ENCODE measurements at places on chromosomes 5 and 9.

GRCh38 chr9:87873607-87874303, 8.9 kb upstream of the SPATA31E1 start:
- no peak for DNase-seq

GRCh38 chr5:67530609-67531255, 334.1 kb upstream of the CD180 start:
- peak; percentile 21 for DNase-seq

DNA sequence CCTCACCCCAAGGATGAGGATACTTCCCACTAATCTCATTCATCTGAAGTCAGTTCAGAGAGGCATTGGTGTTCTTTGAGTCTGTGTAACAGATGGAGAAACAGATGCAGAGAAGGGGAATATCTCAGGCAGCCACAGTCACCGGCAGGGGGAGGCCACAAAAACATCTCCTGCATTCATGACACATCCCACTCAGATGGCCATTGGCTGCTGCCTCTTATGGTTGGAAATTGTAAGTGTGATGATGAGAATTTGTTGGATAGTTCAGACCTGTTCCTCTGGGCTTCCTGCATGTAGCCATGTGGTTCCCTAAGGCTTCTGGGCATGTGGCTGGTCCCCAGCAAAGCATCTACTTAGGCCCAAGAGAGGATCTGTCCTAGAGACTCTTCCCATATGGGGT, 45.9 kb upstream of the GABRP start:
- DNase-seq: no peak

GRCh38 chr9:98318834-98319478, 63.5 kb upstream of the TBC1D2 start:
- DNase-seq: peak; percentile 71

DNA sequence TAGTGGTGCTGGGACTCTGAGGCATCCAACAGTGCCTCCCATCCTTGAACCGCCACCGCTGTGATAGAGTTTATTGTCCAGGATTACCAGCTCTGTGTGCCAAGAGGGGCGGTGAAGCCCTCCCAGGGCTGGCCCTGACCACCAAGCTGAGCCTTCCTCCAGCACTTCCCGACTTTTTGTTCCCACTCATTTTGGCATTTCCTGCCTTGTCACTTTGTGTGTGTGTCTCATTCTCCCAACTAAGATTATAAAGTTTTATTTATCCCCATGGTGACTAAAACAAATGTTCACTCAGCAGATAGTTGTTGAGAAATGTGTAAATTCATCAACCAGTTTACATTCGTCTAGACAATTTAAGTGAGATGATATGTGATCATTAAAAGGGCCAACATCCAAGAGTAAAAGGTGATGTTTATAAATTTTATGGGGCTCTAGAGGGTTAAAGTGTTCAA, 2.5 kb downstream of the F2R start:
- peak; percentile 71 for DNase-seq

DNA sequence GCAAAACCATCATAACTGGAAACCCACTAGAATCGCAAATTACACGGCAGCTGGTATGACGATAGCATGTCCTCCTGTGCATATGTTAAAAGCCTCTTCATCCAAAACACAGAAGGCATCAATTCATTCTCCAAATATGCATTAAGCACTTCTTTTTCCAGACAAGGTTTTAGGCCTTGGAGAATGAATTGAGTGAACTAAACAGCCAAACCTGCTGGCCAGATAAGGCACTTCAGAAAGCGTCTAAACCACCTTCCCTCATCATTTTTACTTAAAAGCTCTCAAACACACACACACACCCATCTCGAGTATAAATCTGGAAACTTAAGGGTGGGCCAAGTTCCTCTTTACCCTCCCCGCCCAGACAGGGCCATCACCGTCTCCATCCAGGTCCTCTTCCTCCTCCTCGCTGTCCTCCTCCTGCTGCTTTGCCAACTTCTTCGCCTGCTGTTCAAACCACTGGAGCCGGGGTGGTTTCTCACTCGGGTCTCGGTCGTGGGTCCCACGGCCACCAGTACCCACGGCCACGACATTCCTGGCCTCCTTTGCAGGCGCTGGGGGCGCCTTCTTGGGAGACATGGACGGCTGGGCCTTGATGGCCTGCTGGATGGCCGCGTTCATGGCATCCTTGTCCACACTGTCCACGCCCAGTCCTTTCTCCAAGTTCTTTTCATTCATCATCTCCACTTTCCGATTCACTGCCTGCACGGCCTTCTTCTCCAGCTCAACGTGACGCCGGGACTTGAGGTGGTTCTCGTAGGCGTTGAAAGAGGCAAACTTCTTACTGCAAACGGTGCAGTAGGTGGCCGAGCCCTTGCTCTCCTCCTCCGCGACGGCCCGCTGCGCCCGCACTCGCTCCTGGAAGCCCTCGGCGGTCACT, 696 bp downstream of the ZNF622 start:
- peak; percentile 9 for DNase-seq

DNA sequence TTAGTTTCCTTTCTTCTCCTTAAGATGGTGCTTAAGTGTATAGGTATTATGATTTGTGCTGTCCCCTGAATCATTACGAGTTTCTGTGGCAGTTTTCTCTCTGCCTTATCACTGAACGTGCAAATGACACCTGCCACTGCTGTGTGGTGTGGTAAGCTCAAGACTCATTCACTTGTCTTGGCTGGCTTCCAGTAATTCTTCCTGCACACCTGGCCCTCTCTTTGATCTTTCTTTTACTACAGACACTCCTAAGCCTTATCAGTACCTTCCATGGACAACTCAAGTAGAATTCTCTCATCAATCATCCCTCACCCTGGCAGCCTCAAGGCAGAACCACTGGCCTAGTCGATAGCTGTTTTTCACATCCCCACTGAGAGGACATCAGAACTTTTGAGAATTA, 82.6 kb upstream of the ADAMTS19 start:
- DNase-seq: no peak

GRCh38 chr5:172549696-172550095, 91.4 kb upstream of the NEURL1B start:
- no peak for DNase-seq

DNA sequence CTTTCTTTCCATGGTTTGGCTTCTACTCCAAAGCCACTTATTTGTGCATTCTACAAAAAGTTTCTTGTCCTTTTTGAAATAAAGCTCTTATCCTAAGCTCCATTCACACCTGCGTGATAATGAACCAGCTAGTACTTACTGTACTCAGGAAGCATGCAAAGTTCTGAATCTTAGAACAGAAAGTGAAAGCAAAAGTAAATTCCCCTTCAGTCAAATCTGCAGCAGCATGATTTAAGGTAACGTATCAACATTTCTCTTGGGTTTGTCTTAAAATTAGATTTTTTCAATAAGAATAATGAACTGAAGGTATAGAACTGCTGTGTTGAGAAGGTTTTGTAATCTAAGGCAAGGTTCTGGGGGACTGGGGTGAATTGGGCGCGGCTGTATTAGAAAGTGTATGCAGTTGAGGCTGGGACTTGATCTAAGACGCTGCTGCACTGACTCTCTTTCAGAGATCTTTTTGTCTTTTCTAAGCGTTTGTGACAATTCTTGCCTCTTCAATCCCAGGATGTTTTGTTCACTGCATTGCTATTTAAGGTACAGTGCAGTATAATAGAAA, at the start of gene ERAP2:
Gene ERAP2, plus strand, starts transcription at position 209 of the 559 bp plus-strand sequence. CDS start 3,186 bp downstream, outside the sequence.
- peak; percentile 34 for DNase-seq

GRCh38 chr5:56145511-56145910, 87.6 kb downstream of the ANKRD55 start:
- DNase-seq: peak; percentile 49

GRCh38 chr5:68240202-68240601, 24.6 kb downstream of the PIK3R1 start:
- DNase-seq: no peak

- DNase-seq: no peak
Measured at GRCh38 chr5:138626333-138626944, 51.2 kb upstream of the HSPA9 start.

DNA sequence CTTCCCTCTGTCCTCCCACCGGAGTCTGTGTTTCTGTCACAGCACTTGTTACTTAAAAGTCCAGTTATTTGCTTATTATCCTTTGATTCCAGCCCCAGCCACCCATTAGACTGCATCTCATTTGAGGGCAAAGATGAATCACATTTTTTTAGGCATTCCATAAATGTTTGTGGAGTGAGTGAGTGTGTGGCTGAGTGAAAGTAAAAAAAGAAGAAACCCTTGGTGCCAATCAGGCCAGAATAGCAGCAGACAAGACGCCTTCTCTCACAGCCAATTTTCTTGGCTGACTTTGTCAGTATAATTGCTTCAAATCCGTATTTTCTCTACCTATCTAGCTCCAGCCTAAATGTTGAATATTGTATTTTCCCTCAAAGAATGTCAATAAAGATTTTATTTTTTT, 613.0 kb upstream of the WWC1 start:
- peak; percentile 70 for DNase-seq

GRCh38 chr5:4570047-4570995, 569.8 kb upstream of the ADAMTS16 start:
- DNase-seq: peak; percentile 74

DNA sequence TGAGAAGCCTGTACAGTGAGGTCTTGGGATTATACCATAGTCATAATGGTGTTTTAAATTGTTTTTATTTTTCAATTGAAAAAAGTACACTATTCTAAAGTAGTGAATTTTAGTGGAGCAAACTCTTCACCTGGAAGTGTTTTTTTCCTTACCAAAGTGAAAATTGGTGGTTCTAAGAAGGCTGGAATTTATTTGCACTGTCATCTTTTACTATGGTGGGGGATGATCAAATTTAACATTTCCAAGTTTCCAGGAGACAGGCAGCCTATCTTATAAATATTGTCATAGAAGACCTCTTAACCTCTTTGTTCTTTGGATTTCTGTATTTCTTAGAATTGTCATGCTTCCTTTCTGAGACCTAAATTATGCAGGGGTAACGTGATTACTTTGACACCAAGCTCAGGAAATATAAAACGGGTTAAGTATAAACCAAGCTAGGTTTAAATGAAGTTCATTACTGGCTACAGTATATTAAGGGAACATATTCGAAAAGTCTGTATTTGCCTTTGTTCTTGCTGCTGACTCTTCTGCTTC, 20.2 kb downstream of the NDFIP1 start:
- DNase-seq: no peak

GRCh38 chr5:73983644-73984043, 357.6 kb downstream of the ARHGEF28 start:
- no peak for DNase-seq

- no peak for DNase-seq
Measured at GRCh38 chr5:10653751-10654400, 90.0 kb downstream of the ANKRD33B start.

GRCh38 chr5:133271606-133272005, 219.8 kb downstream of the HSPA4 start:
- no peak for DNase-seq

Data from fibroblast of skin of right biceps (primary cell).